Fibroblast of skin of right quadriceps (primary cell): ENCODE measurements at places on chromosomes 4 and X.

DNA sequence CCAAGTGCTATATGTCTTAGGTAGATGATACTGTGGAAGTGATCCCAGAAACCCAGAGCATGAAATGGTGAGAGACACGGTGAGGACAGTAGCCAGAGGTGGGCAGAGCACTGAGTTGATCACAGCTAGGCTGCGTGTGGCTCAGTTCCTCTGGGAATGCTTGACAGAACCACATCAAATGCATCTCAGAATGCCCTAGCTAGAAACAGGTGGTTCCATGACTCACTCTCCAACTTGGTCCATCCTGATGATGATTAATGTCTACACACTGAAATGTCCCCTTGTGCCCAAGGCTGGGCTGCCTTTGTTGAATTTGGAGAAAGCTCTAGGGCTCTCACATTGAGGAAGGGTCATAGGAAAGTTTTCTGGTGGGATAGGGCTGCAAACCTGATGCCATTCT, 113.6 kb downstream of the ZNF518B start:
- DNase-seq, result no peak

DNA sequence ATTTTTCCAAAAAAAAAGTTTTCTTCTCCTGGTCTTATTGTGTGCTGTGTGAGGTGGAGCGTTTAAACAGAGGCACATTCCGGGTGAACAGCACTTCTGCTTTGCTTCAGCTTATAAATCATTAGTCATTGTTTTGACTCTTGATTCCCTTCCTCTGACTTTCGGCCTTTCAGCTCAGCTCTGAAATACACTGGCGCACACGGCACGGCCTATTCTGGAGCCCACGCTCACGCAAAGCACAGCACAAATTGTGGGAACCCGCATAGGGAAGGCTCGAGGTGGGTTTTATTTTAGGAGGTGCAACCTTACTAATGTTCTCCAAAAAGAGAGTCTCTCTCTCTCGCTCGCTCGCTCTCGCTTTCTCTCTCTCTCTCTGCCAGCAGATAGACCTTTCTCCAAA, 4.0 kb downstream of the POU3F4 start:
- DNase-seq, result no peak

DNA sequence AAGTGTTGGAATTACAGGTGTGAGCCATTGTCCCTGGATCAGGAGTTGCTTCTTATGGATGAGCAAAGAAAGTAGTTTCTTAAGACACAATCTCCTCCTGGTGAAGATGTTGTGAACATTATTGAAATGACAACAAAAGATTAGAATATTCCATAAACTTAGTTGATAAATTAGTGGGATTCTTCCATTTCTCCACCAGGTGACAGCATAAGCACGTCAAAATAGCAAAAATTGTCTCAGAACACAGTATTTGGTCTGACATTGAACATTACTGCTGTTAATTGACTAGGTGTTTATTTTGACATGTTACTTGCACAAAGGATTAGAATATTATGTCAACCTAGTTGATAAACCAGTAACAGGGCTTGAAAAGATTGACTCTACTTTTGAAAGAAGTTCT, 21.6 kb downstream of the CLDN34 start:
- no peak for DNase-seq

GRCh38 chr4:161314371-161314770, 849.4 kb downstream of the FSTL5 start:
- DNase-seq, result no peak

DNA sequence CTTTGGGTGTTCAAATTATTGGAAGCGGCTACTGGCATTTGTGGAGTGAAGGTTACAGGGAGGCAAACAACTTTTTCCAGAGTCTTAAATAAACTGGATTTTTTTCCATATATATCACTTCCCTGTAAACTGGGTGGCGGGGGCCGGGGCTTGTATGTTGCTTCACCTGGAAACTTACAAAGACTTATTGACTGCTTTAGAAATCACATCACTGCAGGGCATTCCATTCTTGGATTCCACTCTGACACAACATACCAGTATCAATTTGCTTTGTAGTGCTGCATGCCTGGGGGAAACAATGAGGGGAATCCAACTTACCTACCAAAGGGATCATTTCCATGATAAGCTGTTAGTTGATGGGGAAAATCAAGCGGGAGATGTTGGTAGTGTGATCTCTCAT, 21.7 kb upstream of the FAM156A start:
- no peak for DNase-seq

- DNase-seq, result no peak
These were observed 233.3 kb downstream of the STPG2 start for GRCh38 chr4:97910005-97910404.
